ENCODE measurements at places on chromosomes 12 and 14. TPM values are rescaled to one million over a fixed set of nuclear protein-coding genes. Genes with fewer than 3 reads are reported as not detected.

KCNC2 gene
- total RNA-seq: not detected

C14orf119 gene
- total RNA-seq: 53.2 TPM

SSTR1 gene
- not detected for total RNA-seq

TTC8 gene
- total RNA-seq: 1.4 TPM

COX8C gene
- not detected for total RNA-seq

OVCH1 gene
- total RNA-seq: not detected

IL31 gene
- not detected for total RNA-seq

KLRG1 gene
- total RNA-seq: 5.6 TPM

SYT1 gene
- not detected for total RNA-seq

MLEC gene
- 74.5 TPM for total RNA-seq

TRPV4 gene
- not detected for total RNA-seq

MORN3 gene
- total RNA-seq: 0.54 TPM

- DNase-seq: no peak
Measured at GRCh38 chr12:108633081-108633533, 587 bp downstream of the SELPLG start.

GRCh38 chr12:2654311-2654710 lies 140.5 kb upstream of the FKBP4 start:
- peak; percentile 31 for DNase-seq

- no peak for DNase-seq
Measured at GRCh38 chr14:76901171-76902055, 75.2 kb downstream of the LRRC74A start.

- DNase-seq: no peak
Measured at GRCh38 chr12:11677093-11677492, 27.6 kb downstream of the ETV6 start.

DNA sequence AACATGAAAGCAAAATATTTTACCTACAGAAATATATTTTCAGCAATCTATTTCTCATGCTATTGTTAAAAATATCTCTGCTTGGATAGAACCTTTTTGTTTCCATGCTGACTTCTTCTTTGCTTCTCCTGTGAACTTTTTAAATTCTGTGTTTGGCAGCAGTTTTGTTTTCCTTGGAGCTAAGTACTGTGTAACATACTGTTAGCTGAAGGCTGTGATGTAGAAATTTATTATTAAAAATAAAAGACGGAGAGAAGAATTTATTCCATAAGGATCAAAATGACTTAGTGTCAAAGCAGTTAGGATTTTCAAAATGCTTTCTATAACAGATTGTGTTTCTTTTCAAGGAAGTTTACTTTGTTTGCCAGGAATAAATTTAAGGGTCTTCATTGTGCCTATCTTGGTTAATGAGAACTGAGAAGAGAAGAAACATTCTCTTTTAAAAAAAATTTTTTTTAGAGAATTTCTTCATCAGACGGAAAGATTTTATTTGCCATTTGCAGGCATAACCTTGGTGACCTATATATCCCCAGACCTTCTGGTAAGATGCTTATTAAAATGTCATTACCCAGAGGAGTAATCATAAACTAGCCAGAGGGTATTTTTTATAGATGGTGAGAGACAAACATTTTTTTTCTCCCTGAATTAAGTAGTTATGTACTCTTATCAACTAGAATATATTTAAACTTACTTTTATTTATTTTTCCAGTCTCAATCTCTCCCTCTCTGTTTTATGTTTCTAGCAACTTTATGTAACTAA lies 147.1 kb upstream of the SLCO1C1 start:
- DNase-seq: no peak

- DNase-seq: peak; percentile 42
Measured at GRCh38 chr14:105939810-105940508, 413.6 kb downstream of the TMEM121 start.

- DNase-seq: no peak
Measured at GRCh38 chr14:35114036-35114435, 7.8 kb downstream of the PPP2R3C start.

DNA sequence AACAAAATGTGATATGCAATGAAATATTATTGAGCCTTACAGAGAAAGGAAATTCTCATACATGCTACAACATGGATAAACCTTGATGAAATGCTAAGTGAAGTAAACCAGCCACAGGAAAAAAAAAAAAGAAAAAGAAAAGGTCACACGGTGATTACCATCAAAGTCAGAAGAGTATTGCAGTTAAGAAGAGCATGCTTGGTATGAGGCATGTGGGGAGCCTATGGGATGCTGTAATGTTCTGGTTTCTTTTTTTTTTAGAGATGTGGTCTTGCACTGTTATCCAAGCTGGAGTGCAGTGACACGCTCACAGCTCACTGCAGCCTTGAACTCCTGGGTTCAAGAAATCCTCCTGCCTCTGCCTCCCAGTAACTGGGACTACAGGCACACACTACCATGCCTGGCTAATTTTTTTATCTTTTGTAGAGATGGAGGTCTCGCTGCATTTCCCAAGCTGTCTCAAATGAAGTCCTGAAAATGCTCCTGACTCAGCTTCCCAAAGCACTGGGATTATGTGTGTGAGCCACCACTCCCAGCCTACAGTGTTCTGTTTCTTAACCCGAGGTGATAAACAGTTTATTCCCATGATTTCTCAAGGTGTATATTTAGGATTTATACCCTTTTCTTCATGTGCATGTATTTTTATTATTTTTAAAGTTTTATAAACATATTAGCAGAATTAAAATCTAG lies 96.2 kb downstream of the SEC23A start:
- DNase-seq: no peak

DNA sequence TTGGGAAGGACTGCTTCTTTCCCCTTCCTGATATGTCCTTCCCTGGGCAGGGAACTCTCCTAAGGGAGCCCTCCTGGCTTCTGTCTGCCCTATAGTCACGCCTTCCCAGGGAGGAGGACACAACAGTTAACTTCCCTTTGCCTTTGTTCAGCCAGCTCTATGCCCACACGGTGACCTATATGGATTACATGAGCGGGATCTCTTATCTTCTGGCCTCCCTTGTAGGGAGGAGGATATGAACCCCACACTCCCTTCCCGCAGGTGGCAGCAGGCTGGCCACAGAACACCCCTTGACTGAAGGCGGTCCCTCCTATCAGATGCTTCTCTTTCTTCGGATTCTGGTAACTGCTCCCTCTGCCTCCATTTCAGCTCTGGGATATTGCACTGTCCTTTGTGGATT lies 135.6 kb upstream of the MAX start:
- no peak for DNase-seq

DNA sequence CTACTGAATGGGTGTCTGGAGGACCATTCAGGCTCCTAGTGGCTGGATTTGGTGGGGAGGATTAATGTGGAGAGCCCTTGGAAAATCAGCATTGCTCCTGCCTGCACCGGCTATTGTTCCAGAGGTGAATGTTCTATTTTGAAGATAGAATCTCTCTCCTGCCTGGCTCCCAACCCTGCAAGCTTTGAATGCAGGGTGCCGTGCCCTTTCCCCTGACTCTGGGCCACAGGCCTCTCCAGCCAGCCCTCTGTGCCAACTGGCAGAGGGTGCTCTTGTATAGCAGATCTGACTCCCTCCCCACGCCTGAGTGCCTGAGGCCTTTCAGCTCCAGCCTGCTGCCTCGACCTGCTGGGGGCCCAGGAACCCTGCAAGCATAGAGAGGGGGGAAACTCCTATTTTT lies 106.8 kb downstream of the TMEM260 start:
- DNase-seq: no peak

GRCh38 chr12:116384691-116385485 lies 107.4 kb upstream of the MED13L start:
- no peak for DNase-seq

- no peak for DNase-seq
Measured at GRCh38 chr14:91548108-91548507, 38.0 kb upstream of the PPP4R3A start.

DNA sequence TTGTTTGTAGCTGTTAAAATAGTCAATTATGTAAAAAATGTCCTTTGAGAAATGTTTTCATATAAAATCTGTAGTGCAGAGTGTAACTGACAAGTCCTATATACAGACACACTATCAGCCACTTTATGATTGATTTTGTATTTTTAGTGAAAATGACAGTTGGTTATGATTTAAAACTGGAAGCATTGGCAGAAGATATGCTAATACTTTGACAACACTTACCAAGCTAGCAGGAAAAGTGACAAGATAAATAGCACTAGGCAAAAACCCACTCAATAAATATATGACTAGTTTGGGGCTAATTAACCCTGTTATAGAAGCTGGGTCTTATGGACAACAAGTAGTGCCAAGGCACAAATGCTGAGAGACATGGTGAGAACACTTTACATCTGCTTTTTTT lies 772.9 kb upstream of the NOVA1 start:
- no peak for DNase-seq

DNA sequence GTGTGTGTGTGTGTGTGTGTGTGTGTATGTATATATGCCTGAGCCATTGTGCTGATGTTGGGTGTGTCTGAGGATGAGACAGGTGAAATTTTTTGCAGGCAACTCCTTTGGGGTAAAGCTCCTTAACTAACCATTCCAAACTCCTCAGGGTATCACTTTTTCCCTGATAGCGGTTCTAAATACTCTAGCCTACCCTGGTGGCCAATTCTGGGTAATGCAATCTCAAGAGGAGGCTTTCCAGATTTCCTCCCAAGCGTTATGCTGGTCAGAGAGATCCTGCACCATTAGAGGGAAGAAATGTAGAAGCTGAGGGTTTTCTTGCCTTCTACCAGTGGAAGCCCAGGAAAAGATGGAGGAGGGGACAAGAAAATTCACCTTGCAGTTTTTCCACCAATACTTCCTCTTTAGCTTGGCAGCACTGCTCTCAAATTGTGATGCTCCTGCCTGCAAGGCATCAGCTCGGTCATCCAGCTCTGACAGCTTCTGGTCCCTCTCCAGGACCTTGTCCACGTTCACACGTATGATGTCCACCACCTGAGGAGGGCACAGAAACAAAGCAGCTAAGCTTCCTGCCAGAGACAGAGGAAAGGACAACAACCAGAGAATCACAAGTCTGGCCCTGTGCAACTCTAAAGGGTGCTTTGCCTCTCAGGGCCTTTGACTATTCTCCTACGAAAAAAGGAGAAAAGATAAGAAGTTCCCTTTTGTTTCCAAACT lies 4.9 kb downstream of the VAMP1 start:
- DNase-seq: peak; percentile 61

DNA sequence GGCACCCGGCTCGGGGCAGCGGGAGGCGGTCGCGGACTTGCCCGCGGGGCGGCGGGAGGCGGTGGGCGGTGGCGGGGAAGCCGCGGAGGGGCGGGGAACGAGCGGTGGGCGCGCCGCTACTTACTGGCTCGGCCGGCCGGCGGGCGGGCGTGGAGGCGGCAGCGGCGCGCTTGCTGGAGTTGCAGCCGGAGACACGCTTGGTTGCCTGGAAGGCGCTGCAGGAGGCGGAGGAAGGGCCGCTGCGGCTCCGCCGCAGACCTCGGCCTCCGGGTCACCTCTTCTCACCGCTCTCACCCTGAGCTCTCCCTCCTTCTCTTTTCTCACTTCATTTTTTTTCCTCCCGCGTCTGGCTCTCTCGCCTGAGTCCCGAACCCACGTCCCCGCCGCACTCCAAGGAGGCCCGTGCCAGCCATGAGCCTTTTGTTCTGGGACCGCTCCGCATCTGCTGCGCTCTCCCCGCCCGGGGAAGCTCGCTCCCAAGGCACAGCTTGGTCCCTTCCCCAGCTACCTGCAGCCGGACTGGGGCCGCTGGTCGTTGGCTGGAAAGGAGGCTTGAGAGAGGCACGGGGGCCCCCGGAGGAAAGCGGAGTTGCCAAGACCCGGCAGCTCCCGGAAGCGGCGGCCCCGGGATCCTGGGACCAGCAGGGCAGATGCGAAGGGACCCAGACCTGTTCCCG lies 592 bp upstream of the KCNK10 start:
- DNase-seq: no peak

DNA sequence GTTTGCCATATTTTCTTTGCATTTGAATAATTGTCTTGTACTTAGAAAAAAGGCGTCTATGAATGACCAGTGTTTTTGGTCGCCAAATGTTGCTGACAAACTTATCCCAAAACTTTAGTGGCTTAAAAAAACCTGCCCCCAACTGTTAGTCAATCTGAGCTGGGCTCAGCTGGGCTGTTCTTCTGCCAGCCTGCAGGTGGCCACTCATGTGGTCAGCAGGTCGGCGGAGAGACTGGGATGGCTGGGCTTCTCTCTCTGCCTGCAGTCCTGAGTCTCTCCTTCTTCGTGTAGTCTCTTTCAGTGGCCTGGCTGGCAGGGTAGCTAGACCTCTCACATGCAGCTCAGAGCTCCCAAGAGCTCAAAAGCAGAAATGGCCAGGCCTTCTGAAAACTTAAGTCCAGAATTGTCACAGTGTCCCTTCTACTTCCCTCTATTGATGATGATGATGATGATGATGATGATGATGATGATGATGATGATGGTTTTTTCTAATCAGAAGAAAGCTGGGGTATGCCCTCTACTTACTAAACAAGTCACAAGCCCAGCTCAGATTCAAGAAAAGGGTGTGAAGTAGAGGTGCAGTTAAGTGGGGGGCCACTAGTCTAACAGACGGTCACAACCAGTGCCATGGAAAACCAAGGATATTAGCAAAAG lies 87.9 kb downstream of the PTPN11 start:
- DNase-seq: no peak

DNA sequence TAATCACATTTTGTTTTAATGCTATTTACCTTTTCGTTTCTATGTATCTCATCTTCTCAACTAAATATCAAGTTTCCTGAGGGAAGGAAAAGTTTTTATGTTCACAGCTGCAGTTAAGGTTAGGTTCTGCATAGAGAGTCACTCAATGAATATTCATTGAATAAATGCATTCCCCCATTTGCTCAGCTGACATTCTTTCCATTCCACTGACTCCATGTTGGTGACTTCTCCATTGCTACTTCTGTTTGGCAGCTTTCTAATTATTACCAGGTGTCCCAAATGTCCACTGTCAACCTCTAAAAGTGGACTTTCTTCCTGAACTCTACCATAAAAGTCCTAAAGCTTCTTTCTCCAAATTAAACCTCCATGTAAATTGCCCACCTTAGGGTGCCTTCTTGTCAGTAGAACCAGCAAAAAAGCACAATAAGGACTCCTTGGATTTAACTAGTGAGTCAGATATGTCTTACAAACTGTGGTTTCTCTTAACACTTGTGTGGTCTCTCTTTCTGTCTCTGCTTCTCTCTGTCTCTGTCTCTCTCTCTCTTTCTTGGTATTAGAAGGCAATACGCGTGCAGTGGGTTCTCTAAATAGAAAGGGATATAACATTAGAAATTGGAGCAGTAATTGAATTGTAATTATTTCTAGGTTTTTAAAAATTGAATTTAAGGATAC lies 85.9 kb downstream of the TMEM117 start:
- DNase-seq: no peak

- no peak for DNase-seq
Measured at GRCh38 chr12:124940143-124940392, 25.6 kb upstream of the UBC start.

Data from activated CD8-positive, alpha-beta memory T cell treated with anti-CD3 and anti-CD28 coated beads, Interleukin-2, amount 10 ng/mL, durations not matched to agents 7 days and 5 days (primary cell).